ENCODE measurements at places on chromosomes 4 and X. TPM values are rescaled to one million over a fixed set of nuclear protein-coding genes. Genes with fewer than 3 reads are reported as not detected.

GRCh38 chr4:80897537-80898303 lies 132.8 kb upstream of the BMP3 start:
- DNase-seq, result no peak

DNA sequence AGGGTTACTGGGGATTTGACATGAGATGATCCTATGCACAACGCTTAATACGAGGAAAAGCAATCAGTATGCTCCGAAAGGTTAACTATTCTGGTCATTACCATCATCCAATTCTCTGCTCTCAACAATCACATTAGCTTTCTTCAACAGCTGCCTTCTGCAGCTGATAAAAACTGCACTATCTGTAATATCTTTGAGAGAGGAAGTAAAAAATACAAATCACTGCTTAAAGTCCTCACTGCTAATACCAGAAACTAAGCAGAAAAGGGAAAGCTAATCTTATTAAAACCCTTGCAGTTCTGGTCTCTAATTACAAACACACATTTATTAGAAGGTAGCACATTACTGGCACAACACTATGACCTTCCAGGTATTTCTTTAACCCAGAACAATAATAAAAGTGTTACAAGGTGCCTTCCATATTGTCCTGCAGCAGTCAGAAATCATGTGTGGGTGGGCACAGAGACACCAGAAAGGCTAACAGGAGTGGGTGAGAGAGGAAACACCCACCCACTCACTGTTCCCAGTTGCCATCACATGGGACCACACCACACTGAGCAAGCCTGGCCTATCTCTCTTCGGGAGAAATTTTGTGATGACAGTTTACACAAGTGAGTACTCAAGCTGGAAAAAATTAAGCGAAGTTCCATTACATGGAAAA lies 71.0 kb downstream of the RELL1 start:
- no peak for DNase-seq

DNA sequence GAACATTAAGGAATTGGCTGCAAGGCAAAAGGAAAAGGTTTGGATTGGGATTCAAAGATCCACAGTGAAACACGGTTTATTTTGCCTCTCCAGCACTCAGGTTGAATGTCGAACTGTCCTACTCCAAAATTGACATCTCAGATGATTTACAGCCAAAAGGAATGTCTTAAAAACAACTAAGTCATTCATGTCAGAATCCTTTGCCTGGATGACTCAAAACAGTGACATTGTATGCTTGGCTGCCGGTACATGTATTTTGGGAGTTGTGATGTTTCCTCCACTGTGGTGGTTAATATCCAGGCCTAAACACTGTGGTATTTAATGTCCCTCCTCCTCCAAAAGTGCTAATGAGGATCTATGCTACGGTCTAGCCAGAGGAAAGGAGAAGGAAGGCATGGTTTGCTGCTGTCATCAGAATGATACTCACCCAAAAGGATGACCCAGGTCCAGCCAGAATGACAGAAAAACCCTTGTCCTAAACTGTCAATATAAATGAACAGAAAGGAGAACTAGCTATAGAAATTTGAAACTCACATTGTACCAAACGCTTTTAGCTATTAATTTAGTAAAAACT lies 20.9 kb downstream of the PGM2 start:
- DNase-seq, result no peak

- no peak for DNase-seq
Observed at GRCh38 chrX:45598861-45599260, 398.2 kb upstream of the DIPK2B start.

GRCh38 chr4:163562496-163562895 lies 68.0 kb downstream of the TMA16 start:
- no peak for DNase-seq

GRCh38 chr4:116551806-116552205 lies 533.6 kb downstream of the TRAM1L1 start:
- no peak for DNase-seq

DNA sequence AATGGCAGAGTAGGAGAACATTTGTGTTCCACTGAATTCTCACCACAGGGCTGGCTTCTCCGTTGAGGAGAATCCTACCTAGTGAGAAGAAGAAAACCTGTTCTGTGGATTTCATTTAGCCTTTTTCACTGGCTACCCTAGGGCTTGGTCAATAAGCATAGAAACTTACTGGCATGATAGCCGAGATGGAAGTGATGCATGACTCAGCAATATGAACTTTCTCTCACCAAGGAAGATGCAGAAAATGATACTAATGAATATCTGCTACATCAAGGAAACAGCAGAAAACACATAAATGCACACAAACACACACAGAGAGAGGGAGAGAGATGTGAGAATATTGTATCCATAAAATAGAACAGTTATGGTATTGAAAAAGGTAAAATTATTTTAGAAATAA lies 216.3 kb downstream of the HHIP start:
- DNase-seq, result no peak

The RNF128 gene
- 2.7 TPM for polyA plus RNA-seq

The SULT1E1 gene
- polyA plus RNA-seq, result not detected

- no peak for DNase-seq
Observed at GRCh38 chrX:129637217-129638109, 17.3 kb downstream of the APLN start.

DNA sequence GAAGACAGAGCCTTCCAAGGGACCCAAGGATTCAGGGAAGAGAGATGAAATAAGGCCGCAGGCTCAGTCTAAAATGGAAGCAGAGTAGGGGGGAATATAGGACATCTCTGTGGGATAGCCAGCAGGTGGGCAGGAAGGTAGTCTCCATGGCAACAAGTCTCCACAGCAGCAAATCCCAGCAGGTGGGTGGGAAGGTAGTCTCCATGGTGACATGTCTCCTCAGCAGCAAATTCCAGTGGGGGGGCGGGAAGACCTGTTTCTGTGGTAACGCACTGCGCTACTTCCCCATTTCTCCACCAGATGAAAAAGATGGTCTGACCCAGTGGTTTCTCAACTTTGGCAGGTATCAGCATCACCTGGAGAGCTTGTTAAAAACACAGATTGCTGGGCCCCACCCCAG lies 18.3 kb downstream of the NLGN3 start:
- DNase-seq, result no peak

The ERCC6L gene
- 1.7 TPM for polyA plus RNA-seq

All from AG04450 (cell line).